Osteocyte (in vitro differentiated cells): ENCODE measurements at places on chromosomes 1 and 21. TPM values are rescaled to one million over a fixed set of nuclear protein-coding genes. Genes with fewer than 3 reads are reported as not detected.

DNA sequence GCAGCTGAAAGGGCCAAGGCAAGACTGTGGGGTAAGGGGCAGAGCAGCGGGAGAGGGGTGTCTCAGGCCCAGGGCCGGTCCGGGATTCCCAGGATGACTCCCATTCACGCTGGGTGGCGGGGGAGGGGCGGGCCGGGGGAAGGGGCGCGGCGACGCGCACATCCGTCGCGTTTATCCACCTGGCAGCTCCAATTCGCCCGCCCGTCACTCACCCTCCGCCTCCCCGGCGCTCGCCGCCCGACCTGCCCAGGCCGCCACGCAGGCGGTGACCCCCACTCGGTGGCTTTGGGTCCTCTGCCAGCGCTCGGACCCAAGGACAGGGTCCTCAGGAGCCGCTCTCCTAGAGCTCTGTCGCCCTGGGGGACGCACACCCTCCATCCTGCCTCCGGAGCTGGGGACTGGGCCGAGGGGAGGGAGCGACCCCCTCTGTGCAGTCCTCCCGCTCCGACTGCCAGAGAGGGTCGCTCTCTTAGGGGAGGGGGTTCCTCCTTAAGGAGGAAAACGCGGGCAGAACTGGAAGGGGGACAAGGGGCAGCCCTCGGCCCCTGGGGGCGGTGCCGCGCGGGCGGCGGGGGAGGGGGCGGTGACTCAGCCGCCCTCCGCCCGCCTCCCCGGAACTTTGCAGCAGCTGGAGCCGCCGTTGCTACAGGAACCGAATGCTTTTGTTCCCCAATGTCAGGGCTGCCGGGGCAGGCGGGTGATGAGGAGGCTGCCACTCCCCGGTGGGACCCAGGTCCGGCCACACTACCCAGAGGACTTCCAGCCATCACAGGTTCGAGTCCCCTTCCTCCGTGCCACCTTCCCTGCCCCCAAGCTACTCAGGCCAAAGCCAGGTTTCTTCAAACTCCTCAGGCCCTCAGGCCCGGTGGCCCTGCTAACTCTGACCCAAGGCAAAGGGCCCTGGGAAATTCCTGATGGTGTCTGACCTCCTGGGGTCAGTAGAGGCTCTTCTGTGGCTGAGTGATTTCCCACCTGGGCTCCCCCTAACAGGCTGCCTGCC, 3.4 kb downstream of the ADGRB2 start:
- DNase-seq = no peak

DNA sequence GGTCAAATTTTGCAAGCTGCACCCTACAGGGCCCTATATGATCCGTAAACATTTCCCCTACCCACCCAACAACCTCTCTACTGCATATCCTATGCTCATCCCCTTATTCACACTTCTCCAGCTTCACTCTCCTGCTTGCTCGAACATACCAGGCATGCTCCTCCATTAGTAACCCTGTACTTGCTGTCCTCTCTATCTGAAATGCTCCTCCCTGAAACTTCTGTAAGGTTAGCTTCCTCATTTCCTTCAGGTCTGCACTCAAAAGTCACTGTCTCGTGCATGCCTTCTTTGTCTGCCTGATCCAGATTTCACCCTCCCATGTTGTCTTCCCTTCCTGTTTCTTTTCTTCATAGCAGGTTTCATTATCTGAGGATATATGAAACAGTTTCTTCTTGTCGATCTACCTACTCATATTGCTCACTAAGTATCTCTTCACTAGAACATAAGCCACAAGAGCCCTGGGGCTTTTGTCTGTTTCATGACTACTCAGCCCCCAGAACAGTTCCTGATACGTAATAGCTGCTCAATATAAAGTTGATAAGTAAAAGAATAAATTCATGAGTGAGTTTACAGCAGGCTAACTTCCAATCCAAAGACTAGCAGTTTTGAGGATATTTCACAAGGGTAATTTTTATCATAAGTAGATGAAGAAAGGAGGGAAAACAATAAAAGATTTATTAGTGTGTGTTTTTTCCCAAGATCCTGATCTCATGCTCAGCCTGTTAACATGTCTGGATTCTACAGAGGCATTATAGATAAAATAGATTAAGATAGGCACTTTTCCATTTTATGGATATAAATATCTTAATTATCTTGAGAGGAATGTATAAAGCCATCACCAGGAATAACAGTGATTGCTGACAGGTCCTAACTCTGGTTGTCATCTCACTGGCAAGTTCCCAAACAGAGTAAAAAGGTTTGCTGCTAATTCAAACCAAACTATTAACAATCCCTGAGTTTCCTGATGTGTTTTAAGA, 392.5 kb upstream of the ESRRG start:
- no peak for DNase-seq

GRCh38 chr21:41627428-41627827, 119.5 kb upstream of the TMPRSS2 start:
- no peak for DNase-seq

NPL gene
- total RNA-seq = 4.0 and 4.2 TPM in 2 replicates

RUNX1 gene
- 23.6 and 23.9 TPM in 2 replicates for total RNA-seq

DNA sequence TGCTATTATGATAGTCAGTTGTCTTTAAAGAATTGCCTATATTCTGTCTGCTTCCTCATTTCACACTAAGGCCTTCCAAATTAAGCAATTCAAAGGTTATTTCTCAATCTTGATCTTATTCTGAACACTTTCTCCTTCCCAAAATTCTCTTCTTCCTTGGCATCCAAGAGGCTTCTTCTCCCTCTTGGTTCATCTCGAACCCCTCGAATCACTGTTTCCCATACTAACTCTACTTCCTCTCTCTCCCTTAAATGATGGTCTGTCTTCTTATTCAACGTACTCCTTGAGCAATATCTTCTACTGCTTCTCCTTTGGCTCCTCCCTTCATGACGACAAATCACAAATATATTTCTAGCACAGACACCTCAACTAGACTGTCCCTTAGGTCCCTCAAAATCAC, 4.5 kb downstream of the COPA start:
- DNase-seq = no peak

SETSIP gene
- not detected in 2 replicates for total RNA-seq

EXO1 gene
- 3.4 and 3.9 TPM in 2 replicates for total RNA-seq

- no peak for DNase-seq
Observed at GRCh38 chr1:33957854-33958253, 94.0 kb downstream of the HMGB4 start.

TIMM17A gene
- total RNA-seq = 48.0 and 50.8 TPM in 2 replicates

DNA sequence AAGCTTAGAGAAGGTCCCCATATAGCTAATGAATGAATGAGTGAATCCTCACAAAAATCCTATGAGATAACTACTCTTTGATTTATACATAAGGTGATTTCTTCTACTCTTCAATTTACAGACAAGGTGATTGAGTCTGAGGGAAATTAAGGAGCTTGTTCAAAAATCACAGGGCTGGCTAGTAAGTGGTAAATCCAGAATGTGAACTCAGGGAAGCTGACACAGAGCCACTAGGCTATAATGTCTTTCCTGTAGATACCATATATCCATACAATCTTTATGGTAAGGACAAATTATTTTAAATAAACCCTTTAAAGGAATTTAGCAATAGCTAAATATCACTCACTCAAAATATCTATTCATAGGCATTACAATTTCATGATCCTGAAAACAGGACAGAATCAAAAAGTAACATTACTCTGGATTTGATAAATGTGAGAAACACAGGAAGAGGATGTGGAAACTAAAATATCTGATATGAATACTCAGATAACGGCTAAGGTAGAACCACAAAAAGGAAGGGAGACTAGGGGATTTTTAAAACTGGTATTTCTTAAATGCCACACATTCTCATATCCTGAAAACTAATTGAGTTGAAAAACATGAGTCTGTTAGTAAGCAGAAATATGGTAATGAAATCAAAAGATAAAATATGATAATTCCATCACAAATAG, 108.2 kb downstream of the NBPF12 start:
- no peak for DNase-seq

- no peak for DNase-seq
Observed at GRCh38 chr1:195604287-195604686, 1004.0 kb downstream of the KCNT2 start.

- no peak for DNase-seq
Observed at GRCh38 chr1:108712606-108713150, at the start of gene FNDC7. Gene FNDC7, plus strand, starts transcription at chr1:108712908. Its CDS starts 26 bp downstream, at chr1:108712934.

RFX5 gene
- total RNA-seq = 36.7 and 37.9 TPM in 2 replicates

CHD1L gene
- 30.3 and 32.4 TPM in 2 replicates for total RNA-seq

DNA sequence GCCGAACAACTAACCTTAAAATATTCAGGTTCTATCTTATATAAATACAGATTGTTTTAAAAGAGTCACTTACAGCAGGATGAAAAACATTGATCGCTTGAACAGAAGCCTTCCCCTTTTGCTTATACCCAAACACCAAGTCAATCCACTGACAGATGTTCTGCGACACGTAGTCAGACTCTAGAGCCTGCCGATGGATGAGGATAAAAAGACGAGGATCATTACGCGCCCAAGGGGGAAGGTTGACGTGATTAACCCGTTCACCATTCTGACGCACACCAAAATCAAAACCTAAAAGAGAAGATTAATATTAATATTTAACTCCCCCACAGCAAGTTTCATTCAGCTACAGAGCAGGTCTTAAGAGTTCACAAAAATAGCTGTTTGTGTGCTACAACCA, 59.4 kb upstream of the GNG4 start:
- DNase-seq = no peak

DNA sequence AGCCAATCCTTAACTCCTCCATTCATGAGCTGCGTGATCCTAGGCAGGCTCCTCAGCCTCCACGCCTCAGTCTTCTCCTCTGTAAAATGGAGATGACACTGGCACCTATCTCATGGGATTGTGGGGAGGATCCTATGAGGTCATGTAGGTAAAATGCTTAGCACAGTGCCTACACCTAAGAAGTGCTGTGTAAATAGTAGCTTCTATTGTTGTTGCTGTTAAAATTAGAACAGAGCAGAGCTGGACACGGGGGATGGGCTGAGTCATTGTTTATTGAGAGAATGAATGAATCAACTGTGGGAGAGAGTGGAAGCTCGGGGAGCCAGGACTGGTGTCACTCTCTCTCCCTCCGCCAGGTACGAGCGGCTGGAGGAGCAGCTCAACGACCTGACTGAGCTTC, 43.0 kb downstream of the TMCC2 start:
- no peak for DNase-seq

DNA sequence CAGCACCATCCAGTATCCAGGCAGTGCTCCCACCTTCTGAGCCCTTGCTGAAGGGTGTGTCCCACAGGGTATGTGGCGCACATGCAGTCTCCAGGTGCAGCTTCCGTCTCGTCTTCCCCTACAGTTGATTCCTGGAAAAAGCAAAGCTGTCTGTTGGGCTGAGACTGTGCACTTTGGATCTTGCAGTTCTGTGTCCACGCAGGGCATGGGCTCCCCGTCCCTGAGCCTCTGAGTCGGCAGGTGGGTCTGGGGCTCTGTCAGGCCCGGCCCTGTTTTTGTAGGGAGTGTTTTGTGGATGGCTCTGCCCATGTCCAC, 32.8 kb downstream of the SNAP47 start:
- DNase-seq = no peak

DNA sequence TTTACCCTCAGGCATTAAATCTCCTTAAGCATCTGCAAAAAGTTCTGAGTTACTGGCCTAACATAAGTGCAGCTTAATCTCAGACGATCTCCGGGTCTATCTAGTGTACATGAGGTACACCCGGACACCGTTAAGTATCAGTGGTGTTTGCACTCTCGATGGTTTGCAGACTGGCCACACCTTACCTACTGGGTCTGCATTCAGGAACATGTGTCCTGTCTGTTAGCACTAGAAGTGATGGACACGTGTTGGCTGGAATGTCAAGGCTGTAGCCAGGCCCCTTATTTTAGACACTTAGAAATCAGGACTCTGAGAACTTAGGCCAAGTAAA, 783 bp upstream of the AGL start:
- DNase-seq = no peak

GRCh38 chr1:151956957-151957497, 36.6 kb downstream of the S100A10 start:
- DNase-seq = no peak

PIGR gene
- total RNA-seq = not detected in 2 replicates

- DNase-seq = no peak
Observed at GRCh38 chr1:35379317-35380000, 111.0 kb downstream of the ZMYM4 start.

- DNase-seq = no peak
Observed at GRCh38 chr1:209871430-209871829, 43.7 kb downstream of the UTP25 start.

DNA sequence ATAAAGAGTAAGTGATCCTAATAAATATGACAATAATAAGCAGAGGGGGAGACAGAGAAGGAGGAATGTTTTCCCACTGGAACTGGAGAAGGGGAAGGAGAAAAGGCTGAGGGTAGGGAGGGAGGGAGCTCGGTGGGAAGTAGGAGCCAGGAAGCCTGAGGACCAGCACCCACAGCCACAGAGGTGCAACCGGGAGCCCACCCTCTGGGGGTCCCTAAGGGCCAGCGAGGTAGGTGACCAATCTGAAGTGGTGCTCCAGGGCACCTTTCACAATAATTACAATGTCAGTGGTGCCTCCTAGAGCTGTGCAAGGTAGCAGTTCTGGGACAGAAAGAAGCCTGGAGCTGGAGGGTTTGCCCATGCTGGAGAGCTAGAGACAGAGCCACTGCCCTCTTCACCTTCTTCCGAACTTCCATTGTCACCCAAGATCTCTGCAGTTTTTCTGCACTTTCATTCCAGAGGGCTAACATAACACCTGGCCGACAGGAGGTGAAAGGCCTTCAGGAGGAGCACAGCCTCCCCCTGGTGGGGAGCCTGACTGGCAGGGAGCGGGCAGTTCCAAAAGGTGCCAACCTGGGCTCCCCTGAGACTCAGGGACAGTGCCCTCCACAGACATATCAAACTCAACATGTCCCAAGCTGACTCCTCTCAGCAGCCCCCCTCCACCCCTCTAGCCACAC, 4.1 kb upstream of the AHCYL1 start:
- DNase-seq = no peak

DNA sequence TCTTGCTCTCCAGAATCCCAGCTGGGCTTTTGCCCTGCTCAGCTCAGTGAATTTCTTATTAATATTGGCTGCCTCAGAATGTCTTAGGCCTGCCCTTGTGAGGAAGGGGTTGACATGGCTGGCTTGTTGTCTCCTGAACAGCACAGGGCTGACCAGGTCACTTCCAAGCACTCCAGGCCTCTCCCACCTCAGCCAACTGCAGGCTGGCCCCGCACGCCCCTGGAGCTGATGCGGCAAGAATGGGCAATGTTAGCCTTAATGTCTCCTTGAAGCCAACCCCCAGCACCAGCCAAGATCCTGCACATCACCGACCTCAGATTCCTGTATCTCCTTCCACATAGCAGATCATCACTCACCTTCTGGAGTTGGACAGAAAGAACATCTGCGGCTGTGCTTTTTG, 598.6 kb downstream of the AJAP1 start:
- DNase-seq = peak; percentile 64

DNA sequence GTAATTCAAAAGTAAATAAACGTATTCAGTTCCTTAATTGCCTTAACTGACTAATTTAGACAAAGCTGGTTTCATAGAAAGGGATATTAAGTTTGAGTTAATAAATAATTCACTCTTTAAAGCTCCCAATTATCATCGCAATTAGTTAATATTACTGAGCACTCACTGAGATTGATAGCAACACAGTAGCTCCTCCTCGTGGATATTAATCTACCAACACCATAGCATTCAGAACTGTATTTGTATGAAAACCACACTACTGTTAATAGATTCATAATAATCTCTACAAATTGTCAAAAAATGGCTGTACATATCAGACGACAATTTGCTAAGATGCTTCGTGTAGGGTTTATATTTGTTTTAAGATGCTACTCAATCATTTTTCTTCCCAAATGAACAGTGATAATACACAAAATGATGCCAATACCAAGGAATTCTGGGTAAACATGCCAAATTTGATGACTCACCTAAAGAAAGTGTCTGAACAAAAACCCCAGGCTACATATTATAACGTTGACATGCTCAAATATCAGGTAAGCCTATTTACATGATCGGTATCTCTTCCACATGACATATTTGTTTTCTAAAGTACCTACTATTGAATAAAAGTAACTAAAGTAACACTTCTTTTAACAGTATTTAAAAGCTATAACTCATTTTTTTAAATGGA, 18.8 kb upstream of the DYNLT5 start:
- DNase-seq = no peak

ZRANB2 gene
- total RNA-seq = 78.1 and 84.3 TPM in 2 replicates
